ENCODE measurements at places on chromosomes 3 and 15.

DNA sequence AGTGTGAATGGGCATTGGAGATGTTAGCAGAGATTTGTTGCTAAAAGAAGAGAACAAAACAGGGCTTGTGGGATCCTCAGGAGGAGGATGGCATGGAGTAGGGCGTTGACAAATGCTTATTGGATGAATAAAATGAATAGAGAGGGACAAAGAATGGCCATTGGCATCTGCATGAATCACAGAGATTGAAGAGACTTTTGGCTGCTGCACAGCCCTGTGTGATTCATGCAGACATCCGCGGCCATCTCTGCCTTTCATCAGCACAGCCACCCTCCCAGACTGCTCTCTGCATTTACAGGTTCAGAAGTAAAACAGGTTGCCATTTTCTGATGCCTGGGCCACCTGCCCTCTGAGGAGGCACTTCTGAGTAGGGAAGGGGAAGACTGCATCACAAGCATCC, 397.9 kb downstream of the EPHB1 start:
- no peak for DNase-seq

GRCh38 chr3:113812854-113813253, 25.7 kb upstream of the GRAMD1C start:
- DNase-seq = no peak

DNA sequence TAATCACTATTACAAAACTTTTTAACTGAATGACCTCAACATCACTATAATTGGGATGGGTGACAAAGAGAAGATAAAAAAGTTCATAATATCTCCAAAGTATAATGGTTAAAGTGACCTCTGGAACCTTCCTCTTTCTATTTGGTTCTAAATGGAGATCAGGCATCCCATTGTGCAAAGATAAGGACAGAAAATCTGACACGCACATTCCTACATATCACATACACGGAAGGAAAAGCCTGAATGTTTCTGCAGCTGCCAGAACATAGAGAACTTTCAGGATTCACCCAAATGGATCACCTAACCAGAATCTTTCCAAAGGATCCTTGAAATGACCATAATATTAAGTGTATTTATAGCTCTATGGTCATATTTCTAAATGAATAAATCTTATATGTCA, 128.2 kb downstream of the TFDP2 start:
- DNase-seq = no peak

- no peak for DNase-seq
Measured at GRCh38 chr3:52998771-52999513, 46.9 kb downstream of the SFMBT1 start.

DNA sequence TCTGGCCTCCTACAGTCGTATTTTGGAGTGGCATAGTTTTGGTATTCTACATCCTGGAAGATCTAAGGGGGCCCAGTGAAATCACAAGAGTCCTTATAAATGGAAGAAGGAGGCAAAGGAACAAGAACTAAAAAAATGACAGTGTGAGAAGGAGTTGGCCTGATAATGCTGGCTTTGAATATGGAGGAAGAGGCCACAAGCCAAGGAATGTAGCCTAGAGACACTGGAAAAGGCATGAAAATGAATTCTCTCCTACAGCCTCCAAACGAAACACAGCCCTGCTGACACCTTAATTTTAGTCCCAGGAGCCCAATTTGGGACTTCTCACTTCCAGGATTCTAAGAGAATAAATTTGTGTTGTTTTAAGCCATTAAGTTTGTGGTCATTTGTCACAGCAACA, 54.6 kb upstream of the LIPC start:
- no peak for DNase-seq

DNA sequence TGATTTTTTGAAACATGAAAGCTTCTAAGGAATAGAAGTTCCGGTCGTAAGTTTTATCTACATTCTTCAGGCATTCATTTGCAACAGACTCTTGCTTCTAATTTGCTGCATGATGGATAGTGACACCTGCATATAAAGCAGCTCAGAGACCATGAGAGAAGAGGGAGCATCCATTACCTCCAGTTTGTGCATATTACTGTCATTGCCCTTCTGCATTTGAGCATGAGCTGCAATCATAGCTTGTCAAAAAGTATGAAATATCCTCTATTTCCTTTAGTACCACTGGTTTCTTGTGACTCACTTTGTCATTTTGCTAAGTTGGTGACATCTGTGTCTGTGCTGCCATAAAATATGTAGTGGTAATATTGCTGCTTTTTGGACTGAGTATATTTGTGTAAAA, 160.1 kb upstream of the STAC start:
- no peak for DNase-seq

DNA sequence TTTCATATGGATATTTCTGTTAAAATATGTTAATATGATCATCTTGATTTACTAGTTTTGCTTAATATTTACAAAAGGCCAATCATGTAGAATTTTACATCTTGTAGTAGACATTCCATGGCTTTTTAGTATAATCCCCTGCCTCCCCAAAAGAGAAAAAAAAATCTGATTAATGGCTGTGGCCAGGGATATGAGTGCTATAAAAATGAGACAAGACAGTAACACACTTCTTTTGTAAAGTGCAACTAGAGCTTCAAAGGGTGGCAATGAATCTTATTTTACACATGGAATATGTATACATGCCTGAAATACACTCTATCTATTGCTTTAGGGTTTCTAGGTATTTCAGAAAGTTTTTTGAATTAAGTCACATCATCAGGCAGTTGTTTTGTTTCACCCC, 112.2 kb upstream of the NANOGP8 start:
- DNase-seq = no peak

DNA sequence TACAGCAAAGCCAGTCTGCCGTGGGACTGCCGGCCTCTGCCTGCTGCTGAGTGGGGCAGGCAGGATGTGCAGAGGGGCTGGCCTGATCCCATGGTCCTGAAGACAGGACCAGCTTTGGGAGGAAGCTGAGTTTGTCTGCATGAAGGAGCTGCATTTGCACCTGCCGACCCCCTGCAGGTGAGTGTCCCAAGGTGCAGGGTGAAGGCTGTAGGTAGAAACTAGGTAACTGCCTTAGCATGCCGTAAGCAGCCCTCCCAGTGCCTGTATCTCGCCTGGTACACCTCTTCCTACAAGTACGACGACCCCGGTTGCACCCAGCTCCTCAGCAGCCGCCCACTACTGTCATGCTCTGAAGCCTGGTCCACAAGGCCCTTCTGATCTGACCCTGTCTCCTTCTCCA, 34.9 kb downstream of the AMOTL2 start:
- no peak for DNase-seq

DNA sequence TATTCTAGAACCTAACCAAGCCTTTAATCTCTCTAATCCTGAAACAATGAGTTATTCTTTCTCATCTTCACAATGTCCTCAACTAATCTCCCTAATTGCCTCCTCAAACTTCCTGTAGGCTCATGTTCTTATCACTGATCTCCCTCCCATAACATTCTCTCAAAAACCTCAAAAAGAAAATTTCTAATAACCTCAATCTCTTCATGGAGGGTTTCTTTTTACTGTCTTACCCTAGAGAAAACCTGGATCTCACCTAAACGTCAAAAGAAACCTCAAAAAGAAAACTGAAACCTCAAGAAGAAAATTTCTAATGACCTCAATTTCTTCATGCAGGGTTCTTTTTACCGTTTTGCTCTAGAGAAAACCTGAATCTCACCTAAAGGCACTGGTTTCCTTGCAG, 150.2 kb downstream of the GSK3B start:
- no peak for DNase-seq

GRCh38 chr3:127780536-127781400, 41.5 kb downstream of the MGLL start:
- DNase-seq = no peak

GRCh38 chr3:177554895-177555759, 357.8 kb upstream of the TBL1XR1 start:
- DNase-seq = no peak

- no peak for DNase-seq
Measured at GRCh38 chr15:92149465-92149864, 244.2 kb upstream of the ST8SIA2 start.

GRCh38 chr15:31128919-31129768, 27.6 kb upstream of the TRPM1 start:
- peak; percentile 86 for DNase-seq

- no peak for DNase-seq
Measured at GRCh38 chr3:51283421-51283820, 101.7 kb upstream of the MANF start.

GRCh38 chr3:124552224-124552623, 178.0 kb upstream of the UMPS start:
- no peak for DNase-seq

DNA sequence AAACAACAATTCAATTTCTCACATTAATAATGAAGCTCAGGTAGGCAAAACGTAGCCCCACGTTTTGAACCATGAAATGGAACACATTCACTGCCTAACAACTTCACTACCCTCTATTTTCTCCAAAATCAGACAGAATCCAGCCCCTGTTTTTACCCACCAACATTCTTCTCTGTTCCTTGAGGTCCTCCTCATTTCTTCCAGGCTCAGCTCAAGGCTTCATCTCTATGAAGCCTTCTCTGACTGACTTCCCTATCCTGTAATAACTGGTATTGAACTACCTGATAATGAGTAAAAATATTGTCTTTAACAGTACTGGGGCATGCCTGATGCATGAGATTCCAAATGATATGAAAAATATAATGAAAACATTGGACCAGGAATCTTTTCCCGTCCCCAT, 2.2 kb downstream of the TFRC start:
- DNase-seq = peak; percentile 46

DNA sequence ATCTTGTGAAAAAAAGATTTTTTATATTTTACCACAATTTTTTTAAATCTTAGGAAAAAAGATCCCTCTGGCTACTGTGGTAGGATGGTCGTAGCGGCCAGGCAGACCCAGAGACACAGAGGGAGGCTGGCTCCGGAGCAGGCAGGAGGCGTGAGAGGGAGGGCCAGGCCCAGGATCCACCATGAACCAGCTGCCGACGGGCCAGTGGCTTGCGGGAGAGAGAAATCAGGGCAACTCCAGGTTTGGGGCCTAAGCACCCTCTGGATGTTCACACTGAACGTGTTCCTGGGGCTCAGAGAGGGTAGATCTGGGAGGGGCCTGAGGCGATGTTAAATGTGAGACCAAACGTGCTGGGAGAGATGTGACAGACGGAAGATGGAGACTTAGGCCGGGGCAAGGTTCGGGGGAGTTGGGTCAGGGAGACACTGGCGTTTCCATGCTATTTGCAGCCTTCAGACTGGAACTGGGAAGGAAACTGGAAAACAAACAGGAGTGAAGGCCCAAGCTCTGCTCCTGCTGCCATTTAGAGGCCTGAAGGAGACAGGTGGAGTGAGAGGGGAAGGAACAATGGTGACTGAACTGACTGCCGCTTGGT, 1.6 kb upstream of the VILL start:
- no peak for DNase-seq

- no peak for DNase-seq
Measured at GRCh38 chr3:154050216-154050615, 71.0 kb upstream of the ARHGEF26 start.

DNA sequence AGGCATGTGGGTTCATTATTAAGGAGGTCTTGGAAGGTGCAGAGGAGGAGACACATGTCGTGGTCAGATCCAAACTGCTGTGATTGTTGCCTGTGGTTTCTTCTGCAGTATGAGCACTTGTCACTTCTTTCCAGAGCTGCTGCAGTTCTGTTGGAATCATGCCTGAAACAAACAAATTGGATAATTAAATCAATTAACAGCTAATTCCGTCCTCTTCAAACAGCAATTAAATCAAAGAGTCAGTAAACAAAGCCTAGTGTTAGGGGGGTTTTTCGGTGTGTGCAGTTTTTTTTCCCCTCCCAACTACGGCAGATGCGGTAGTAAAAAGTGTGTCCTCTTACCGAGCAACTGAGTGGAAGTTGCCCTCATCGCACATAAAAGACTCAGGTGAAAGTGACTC, 542.2 kb downstream of the FOXP1 start:
- no peak for DNase-seq
